Breast epithelium (tissue), 4 donors: ENCODE measurements at places on chromosomes 11 and 22.

GRCh38 chr11:105137286-105137685 lies 2.3 kb downstream of the CARD18 start:
- DNase-seq: no peak

GRCh38 chr11:40235841-40236240 lies 1223.6 kb downstream of the LRRC4C start:
- DNase-seq: no peak

- DNase-seq: no peak
Observed at GRCh38 chr22:47123827-47124442, 361.5 kb downstream of the TBC1D22A start.

DNA sequence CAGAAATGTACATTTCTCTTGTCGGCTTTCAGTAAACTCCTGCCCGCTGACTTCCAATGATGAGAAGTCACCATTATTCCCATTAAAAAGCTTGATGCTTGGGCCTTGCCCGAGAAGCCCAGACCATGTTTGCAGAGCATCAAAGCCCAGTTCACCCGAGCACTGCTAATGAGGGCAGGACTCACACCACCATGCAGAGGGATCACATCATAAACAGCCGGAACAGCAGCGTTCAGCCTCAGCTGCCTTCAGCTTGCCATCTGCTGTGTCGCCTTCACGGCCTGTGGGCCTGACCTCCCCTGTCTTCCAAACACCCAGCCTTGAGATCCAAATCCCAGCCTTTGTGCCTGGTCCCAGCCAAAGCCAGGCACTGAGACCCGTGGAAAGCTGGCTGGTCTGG lies 105.4 kb upstream of the CSNK2A3 start:
- DNase-seq: no peak

DNA sequence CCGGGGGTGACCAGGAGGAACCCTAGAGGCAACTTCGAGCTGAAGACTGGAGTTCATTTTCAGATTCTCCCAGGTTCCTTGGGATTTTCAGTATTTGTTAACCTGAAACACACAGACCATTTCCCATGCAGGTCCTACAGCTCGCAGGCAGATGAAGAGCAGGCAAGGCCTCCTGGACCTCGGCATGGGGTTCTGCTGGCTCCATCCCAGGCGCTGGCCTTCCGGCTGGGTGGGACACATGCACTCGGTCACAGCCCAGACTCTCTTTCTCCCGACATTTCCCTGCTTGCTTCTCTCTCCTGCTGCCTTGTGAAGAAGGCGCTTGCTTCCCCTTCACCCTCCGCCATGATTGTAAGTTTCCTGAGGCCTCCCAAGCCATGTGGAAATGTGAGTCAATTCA lies 15.4 kb upstream of the TTLL12 start:
- DNase-seq: no peak

- no peak for DNase-seq
Observed at GRCh38 chr22:35984183-35985175, 44.1 kb downstream of the RBFOX2 start.

GRCh38 chr11:117223741-117224689 lies 7.9 kb downstream of the PCSK7 start:
- peak; percentile 12 for DNase-seq

DNA sequence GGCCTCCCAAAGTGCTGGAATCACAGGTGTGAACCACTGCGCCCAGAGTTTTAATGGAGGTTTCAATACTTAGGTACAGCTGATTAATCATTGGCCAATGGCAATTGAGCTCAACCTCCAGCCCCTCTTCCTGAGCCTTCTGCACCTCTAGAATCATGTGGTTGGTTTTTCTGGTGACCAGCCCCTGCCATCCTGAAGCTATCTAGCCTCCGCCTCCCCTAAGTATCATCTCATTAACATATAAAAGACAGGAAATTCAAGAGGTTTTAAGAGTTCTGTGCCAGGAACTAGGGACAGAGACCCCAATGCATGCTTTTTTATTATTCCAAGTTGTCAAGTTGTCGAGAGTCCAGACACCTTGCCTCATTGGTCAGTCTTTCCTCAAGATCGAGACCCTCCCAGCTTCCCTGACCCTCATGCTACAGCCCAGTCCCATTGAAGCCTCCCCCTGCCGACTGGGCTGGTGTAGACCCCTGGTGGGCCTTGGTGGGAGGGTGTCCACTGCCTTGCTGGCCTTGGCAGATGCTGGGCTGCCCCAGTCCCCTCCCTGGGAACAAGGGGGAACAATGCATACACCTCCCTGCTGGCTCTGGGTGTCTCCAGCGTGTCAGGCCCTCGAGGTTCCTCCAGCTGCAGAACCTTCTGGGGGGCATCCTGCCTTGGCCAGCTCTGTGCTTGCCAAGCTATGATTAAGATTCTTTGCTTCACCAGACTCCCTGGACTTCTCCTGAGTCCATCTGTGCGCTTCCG lies 148.0 kb downstream of the CTTN start:
- no peak for DNase-seq

DNA sequence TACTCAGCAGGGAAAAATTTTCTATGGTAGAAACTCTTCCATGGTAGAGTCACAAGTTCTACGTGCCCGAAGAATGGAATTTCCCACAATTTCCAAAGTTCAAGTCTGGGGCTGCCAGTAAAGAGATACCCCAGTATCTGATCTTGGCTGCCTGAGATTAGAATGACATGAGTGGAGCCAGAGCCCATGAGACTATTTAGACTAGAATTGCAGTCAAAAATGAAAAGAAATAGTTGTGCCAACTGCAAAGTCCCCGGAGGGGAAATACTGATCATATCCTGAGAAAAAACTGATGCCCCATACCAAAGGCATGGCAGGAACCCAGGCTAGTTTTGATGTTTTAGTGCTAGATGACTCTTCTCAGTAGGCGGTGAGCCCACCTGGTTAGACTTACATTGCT lies 11.2 kb downstream of the MAJIN start:
- no peak for DNase-seq

DNA sequence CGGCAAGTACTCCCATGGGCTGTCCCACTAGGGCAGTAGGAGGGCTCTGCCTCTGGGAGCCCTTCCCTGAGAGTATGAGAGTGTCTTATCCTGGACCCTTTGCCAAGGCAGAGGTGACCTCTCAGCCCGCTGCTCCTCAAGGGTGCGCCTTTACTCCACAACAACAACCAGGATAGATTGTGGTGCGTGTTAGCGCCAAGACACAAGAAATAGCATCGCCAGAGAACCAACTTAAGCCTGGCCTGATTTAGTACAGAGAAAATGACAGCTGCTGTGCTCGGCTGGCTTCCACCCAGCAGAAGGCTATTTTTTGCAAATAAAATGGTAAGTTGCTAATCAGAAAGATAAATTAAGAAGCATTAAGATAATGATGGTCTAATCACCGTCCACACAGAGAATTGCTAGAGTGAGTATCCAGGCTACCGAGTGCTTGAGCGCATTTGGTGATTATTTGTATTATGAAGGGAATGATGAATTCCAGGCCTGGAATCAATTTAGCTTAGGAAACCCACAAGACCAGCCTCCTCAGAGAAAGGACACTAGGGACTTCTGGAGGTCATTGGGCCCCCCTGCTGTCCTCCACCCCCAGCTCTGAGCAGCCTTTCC lies 119.8 kb downstream of the PKNOX2 start:
- DNase-seq: no peak

- no peak for DNase-seq
Observed at GRCh38 chr11:111370902-111371578, 8.0 kb downstream of the POU2AF1 start.

GRCh38 chr11:64316672-64317324 lies 561 bp downstream of the TRMT112 start:
- no peak for DNase-seq

DNA sequence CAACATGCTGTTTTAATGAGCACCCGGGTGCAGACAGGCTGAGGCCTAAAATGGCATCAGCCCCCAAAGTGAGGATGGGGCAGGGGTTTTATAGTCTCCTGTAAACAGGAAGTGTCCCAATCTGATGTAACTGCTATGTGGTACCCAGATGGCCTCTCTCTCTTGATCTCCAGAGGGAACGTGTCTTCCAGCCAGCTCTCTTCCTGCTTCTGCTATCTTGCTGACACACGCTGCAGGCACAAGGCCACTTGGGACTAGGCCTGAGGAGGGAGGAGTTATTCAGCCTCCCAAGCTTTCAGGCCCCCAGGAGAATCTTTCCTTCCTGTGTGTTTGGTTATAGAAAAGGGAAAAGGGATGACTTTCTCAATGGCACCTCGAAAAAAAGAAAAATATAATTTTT lies 11.4 kb upstream of the VSTM5 start:
- no peak for DNase-seq

GRCh38 chr22:42856865-42857704 lies at the start of gene ARFGAP3:
ARFGAP3 (minus strand) TSS chr22:42857273; CDS start chr22:42857182, 91 bp downstream.
- peak; percentile 87 for DNase-seq
